Endothelial cell of coronary artery (primary cell): ENCODE measurements at places on chromosomes 11 and 22. TPM values are rescaled to one million over a fixed set of nuclear protein-coding genes. Genes with fewer than 3 reads are reported as not detected.

The PRG3 gene
- total RNA-seq: not detected in 2 replicates

The PRR33 gene
- total RNA-seq: not detected in 2 replicates

The MYO7A gene
- total RNA-seq: 0.18 and 0.19 TPM in 2 replicates

The UBQLN3 gene
- 0.09 TPM in 1 of 2 replicates, not detected in the other for total RNA-seq

The HSPB2 gene
- 0.28 TPM in 1 of 2 replicates, not detected in the other for total RNA-seq

The OR8D4 gene
- total RNA-seq: under 0.01 TPM in 1 of 2 replicates, not detected in the other

The ARHGAP8 gene
- not detected in 2 replicates for total RNA-seq

The NPTXR gene
- 0.18 and 0.47 TPM in 2 replicates for total RNA-seq
